Progenitor cell of endocrine pancreas (in vitro differentiated cells): ENCODE measurements at places on chromosomes 3 and 15.

DNA sequence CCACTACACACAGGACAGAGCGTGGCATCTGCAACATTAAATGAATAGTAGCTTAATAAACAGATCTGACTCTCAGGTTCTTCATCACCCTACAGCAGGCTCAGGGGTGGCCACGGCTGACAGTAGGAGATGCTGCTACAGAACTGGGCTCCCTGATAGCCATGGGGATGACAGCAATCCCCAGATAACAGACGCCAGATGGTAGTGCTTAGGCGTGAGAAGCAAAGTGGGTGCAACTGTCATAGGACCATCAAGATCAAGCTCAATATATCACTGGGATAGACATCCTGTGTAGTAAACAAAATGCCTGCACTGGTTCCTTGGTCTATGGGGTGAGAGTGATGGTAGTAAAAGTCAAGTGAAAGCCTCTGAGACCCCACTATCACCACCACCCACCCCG lies 2.6 kb upstream of the TPRA1 start:
- no peak for DNase-seq

- no peak for DNase-seq
These were observed 35.6 kb downstream of the AMOTL2 start for GRCh38 chr3:134338516-134339261.

DNA sequence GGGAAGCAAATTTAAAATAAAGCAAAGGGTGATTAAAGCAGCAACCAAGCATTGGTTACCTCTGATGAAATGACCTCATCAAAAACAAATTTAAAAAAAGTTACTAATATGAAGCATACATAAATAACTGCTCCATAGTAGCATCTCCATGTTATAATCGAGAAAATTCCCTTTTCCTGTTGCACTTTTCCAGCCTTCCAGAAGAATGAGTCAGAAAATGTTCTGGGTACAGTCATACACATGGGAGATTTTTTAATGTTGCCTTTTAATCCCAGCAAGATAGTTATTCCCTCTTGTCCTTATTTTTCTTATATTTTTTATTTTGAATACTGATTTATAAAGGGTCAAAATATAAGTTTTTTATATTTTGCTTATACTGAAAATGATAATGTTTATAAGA lies 2.6 kb upstream of the TMCO5A start:
- no peak for DNase-seq

DNA sequence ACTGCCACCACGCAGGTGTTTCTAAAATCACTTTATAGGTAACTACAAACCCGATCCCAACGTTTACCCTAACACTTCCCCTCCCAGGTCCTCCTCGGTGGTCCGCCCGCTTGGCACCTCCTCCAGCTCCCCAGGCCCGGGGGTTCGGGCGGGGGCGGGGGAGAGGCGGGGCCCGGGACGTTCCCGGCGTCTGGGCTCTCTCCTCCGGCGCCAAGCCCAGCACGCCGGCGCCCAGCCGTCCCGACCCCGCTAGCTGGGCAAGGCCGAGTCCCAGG lies 562 bp downstream of the CGGBP1 start:
- no peak for DNase-seq

DNA sequence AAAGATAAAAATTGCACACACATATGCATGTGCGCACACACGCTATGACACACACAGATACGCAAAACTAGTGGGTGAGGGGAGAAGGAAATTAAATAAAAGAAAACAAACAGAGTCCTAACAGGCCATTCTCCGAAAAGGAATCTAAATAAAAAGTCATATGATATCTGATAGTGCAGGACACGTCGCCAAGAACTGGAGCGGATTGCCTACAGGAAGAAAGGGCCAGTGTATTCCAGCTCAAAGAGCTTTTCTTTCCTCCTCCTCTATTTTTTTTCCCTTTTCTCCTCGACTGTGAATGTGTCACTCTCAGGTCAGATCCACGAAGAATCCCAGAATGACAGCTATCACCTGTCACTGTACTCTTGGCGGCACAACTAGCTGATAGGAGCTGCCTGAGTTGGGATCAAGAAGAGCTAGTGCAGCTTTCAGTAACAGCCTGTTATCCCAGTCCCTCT lies 157.8 kb downstream of the TIGIT start:
- no peak for DNase-seq

DNA sequence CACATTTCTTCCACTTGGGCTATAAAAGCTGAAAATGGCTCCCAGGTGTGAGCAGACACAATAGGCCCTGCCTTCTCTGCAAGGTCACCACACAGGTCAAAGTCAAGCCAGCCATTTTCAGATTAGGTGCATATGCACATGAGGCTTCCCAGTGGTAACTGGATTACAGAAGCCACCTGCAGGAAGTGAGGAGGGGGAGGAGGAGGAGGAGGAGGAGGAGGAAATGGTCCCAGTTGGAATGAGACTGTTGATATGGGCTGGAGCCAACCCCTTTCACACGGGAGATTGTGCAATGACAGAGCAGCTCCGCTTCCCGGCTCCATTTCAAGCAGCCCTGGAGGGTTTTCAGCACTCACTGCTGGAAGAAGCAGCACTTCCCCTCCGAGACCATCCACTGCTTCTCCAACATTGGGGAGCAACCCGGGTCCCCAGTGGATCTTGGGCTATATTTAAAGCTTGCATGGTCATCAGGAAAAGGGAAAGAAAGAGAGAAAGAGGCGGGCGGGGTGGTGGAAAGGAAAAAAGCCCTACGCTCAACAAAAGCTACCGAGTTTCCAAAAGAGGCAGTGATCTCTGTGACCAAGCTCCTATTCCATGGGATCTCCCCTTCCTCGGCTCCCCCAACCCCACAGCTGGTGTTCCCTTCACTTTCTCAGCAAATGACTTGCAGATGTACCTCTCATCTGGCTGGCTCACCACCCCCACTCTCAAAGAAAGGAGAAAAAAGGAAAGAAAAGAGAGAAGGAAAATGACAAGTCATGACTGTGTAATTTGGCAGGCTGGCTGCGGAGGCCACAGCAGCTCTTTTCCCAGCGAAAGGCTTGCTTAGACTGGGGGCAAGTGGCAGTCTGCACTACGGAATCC lies 58.3 kb downstream of the LRIG1 start:
- DNase-seq, result no peak

DNA sequence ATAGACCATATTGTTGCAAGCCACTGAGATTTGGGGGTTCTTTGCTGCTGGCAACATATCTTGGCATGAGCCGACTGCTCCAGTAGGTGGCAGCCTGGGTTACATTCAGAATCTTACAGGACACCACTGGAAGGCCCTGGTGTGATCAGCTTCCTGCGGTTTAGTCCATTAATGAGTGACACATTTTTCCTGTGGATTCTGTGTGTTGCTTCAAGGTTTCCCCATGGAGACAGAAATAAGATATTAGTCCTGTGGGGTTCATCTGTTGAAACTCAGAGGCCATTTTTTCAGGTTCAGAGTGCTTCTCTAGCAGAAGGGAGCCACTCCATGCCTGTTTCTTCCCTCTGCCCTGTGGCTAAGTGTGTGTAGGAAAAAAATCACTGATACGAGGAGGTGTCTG lies 116.2 kb downstream of the MFSD1 start:
- peak; percentile 47 for DNase-seq

- DNase-seq, result no peak
These were observed 19.3 kb upstream of the TMEM42 start for GRCh38 chr3:44842376-44842775.

DNA sequence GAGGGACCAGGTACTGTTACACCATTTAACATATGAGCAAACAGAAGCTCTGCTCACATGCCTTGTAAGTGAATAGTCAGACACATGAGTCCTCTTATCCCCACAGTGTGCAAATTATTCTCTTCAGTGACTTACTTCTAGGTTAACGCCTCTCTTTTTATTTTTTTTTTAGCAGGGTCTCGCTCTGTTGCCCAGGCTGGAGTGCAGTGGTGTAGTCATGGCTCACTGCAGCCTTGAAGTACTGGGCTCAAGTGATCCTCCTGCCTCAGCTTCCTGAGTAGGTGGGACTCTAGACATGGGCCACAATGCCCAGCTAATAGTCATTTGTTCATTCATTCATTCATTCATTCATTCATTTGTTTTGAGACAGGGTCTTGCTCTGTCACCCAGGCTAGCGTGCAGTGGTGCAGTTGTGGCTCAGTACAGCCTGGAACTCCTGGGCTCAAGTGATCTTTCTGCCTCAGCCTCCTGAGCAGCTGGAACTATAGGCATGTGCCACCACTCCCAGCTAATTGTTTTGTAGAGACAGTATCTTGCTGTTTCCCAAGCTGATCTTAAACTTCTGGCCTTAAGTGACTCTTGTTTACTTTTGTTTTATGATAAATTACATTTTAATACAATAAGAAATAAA lies 94.7 kb downstream of the LRRC28 start:
- DNase-seq, result no peak

GRCh38 chr3:195583831-195584542 lies at the start of gene APOD:
TSS of gene APOD (minus strand) at chr3:195583940. CDS start at chr3:195579461, 4,479 bp downstream.
- DNase-seq, result no peak

DNA sequence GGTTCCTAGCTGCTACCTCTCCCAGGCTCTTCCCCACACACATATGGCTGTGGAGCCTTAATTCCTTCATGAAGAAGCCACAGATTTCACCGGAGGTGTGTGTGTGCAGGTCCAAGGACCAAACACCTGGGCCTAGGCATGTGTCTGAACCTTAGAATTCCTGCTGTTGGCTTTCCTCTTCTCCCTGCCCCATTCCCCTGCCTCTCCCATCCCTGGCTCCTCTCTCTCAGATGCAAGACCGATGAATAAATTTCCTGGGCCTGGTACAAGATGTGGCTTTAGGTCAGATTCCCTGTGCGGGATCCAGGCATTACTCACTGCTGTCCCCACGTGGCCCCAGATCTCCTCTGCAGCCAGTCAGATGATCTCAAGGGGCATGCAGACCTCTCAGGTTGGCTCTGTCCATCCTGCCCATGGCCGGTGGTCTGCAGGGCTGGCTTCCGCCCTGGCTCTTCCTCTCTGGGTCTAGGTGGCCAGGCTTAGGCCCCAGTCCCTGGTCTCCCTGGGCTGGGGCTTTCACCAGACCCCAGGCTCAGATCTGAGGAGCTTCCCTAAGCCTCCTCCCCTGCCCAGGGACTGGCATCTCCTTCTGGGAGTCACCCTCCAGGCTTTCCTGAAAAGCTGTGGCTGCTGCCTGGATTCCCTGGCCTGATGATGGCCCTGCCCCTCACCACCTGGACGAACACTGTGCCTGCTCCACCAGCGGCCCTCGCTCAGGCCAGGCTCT lies 20.5 kb downstream of the CCR9 start:
- no peak for DNase-seq

- DNase-seq, result no peak
These were observed 49.5 kb downstream of the ZPLD1 start for GRCh38 chr3:102484363-102484762.

- no peak for DNase-seq
These were observed 6.3 kb downstream of the ADGRG7 start for GRCh38 chr3:100615684-100616083.
